ENCODE measurements at places on chromosomes 6 and 20.

GRCh38 chr6:137210903-137211302 lies 8.3 kb downstream of the IFNGR1 start:
- no peak for DNase-seq

DNA sequence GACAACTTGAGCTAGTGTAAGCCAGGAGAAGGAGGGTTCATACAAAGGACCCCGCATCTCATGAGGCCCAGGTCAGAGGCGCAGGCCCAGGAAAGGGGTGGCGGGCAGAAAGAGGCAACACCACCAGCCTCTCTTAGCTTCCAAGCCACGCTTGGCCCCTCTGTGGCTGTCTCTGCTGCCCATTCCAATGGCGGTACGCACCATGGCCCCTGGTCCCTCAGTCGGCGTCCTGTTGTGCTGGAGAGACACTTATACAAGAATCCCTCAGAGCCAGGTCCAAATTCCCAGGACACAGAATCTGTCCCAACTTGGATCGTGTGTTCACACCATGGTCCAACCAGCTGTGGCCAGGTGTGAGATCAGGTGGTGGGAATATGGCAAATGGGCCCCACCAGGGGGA lies 127.0 kb upstream of the CDH4 start:
- no peak for DNase-seq

GRCh38 chr6:45991189-45991588 lies 24.5 kb downstream of the CLIC5 start:
- no peak for DNase-seq

GRCh38 chr6:40347571-40348011 lies 239.6 kb downstream of the LRFN2 start:
- no peak for DNase-seq

DNA sequence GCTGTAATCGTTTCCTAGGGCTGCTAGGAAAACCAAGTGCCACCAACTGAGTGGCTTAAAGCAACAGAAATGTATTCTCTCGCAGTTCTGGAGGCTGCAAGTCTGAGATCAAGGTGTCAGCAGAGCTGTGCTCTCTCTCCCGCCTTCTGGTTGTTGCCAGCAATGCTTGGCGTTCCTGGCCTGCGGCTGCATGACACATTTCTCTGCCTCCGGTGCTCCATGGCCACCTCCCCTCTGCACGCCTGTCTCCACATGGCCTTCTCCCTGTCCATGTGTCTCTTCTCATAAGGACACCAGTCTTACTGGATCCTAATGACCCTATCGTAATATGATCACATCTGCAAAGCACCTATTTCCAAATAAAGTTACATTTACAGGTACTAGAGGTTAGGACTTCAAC lies 91.7 kb upstream of the AKAP12 start:
- DNase-seq: no peak

DNA sequence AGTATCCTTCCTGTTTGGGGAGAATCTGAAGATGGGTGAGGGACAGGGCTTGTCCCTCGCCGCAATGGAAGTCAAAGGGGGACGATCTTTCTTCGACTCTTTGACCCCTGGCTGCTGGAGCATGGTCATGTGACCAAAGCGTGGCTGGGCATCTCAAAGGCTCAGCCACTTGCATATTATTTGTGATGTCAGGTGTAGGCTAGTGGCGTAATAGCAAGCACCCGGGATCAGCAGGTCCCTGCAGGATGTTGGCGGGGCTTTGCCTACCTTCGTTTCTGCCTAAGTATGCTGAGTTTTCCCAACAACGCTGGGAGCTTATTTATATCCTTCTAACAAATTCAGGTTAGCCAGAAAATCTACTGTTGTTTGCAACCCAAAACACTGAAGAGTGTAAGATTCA lies 50.3 kb upstream of the IL20RA start:
- DNase-seq: no peak

- DNase-seq: peak; percentile 39
Measured at GRCh38 chr6:29737707-29738630, 14.7 kb downstream of the HLA-F start.

DNA sequence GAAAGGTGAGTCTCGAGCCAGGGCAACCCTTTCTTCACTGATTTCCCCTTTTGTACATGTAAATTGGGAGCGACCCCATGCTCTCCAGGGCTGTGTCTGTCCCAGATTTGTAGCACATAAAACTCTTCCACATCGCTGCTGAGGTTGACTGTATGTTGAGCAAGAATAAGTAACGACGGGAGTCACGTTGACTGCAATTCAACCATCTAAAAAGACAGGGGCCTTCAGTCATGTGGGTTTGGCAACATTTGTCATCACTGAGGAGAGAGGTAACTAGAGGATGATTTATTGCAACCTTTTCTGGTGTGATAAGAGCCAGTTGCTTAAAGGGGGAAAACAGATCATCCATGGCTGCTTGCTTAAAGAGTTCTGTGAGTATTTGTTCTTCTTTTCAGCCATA lies 159.4 kb upstream of the SULF2 start:
- DNase-seq: no peak

DNA sequence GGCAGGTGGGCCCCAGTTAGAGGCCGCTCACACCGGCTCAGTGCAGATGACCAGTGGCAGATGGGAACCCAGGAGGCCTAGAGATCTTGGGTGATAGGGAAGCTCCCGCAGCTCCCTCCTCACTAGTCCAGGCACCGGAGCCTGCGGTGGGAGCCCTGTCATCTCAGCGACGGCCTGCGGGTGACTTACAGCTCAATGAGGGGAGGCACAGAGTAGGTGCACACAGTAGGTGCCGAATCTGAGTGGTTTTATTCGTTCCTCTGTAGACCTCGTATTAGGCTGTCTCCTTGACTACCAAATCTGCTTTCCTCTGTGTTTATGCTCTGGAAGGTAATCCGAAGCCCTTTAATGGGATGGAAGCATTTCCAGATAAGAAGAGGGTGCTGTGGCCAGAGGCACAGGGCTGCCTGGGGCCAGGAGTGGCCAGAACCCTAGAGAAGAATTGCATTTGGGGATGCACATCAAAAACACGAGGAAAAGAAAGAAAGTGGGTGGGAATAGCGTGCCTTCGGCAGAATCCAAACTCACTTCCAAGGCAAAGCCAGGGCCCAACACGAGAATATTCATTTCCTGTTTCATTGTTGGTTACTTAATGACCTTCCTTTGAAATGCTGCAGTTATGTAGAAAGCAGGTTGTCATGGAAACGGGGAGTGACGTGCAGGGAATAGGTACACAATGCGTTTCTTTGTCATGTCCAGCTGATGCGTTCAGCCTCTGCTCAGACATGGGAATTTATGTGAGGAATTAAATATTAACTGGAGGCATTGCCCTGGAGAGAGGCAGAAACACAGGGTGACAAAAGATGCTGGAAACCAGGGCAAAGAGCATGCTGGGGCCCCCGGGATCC lies 24.7 kb downstream of the MYT1 start:
- no peak for DNase-seq

GRCh38 chr6:28965706-28966105 lies 39.4 kb downstream of the ZNF311 start:
- DNase-seq: no peak

DNA sequence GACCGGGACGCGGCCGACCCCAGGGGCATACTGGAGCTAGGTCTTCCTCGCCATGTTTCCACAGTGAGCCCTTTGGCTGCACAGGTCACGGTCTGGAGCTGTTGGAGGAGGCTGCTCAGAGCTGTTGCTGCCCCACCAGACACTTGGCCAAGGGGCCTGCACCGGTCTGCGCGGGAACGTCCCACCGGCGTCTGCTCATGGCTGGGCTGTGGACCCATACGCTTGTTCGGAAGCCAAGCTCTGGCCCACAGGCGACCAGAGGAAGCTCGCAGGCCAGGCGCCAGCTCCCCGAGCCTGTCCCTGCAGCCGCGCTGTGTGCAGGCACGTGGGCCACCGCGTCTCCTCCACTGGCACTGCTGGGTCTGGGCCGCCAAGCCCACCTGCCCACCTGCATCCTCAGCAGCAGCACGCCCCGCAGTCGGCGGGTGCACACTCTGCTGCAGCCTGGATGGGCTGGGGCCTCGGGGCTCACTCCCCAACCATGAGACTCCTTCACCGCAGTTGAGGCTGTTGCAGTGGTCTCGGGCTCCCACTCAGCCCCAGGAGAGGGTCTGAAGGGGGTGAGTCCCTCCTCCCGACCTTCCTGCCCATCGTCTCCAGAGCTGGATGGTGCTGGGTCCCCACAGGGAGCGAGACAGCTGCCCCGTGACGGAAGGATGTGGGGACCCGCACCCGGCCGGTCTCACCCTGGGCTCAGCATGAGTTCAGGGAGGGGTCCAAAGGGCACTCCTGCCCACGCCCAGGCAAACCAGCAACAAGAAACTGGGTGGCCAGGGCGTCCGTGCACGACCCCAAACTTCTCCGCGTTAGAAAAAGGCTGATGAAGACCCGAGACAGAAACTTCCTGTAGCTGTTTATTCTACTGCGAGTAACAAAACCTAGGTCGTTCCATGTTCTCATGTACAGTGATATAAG lies 15.5 kb upstream of the TCFL5 start:
- no peak for DNase-seq

DNA sequence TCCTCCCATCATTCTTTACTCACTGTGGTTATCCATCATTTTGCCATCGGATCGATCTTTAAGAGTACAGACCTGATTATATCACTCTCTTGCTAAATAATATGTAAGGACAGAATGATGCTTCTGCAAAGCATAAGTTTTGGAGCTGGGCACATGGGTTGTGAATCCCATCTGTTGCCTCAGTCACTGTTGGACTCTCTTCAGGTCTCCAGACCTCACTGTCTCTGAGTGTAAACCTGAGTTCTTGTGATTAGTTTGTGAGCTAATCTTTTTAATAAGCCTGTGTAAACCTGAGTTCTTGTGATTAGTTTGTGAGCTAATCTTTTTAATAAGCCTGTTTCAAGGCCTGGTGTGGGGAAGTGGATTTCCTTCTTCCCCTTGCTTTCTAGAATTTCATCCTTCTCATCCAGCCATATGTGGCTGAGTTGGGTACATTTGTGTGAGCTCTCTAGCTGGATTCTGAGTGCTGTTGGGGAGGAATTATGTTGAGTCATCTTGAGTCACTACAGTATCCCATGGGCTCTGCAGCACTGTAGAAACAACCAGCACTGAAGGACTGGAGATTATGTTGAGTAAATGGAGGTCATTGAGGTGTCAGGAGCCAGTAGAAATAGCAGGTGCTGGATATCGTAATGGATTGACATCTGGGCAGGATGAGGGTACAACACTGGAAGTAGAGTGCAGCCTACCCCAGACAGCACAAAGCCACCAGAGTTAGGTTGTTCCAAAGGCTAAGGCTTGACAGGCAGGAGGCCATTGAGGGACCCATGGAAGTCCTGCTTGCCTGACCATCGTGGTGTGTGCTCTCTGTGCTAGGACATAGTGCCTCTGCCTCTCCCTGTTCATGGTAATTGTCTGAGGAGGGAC lies 52.4 kb downstream of the SCAND1 start:
- DNase-seq: peak; percentile 46

GRCh38 chr6:41696788-41697187 lies 38.6 kb downstream of the TFEB start:
- DNase-seq: no peak

GRCh38 chr6:24149836-24150235 lies 23.8 kb downstream of the NRSN1 start:
- no peak for DNase-seq

DNA sequence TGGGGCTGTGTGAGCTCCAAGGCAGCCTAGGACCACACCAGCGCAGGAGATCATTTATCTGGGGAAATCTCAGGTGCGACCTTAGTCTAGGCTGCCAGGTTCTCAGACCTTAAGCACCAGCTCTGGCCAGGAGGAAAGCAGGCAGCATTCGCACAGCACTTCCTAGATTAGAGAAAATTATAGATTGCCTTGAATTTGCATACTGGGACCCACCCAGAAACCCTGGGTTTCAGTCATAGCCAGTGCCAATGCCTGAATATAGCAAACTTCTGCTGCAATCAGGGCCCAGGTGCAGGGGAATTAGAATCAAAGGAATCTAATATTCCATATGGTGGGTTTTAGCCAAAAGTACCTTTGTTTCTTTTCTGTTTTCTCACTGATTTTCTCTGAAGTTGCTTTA lies 204.3 kb upstream of the CST7 start:
- DNase-seq: no peak

DNA sequence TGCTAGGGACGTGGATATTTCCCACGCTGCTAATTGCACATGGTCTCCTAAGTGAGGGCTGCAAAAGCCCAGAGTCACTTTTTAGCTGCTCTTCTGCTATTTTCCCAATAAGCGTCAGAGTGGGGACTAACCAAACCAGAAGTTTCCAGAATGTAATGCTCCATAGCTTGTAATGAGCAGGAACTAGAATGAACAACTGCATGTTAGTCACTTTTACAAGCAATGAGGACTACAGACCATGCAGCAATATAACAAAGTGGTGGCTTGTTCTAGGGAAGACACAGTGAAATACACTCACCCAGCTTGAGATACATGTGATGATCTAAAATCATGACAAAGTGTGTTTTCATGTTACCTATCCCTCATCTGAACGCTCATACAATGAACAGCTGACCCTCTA lies 314.1 kb upstream of the SGK1 start:
- no peak for DNase-seq

- no peak for DNase-seq
Measured at GRCh38 chr6:138468320-138469015, 30.8 kb downstream of the NHSL1 start.

- DNase-seq: no peak
Measured at GRCh38 chr6:154578004-154578559, 67.6 kb upstream of the CNKSR3 start.

GRCh38 chr6:19042420-19042819 lies 655.3 kb downstream of the RNF144B start:
- no peak for DNase-seq

GRCh38 chr6:149081281-149081680 lies 236.2 kb upstream of the TAB2 start:
- DNase-seq: no peak

GRCh38 chr6:138690975-138691594 lies 82.5 kb upstream of the CCDC28A start:
- DNase-seq: no peak

DNA sequence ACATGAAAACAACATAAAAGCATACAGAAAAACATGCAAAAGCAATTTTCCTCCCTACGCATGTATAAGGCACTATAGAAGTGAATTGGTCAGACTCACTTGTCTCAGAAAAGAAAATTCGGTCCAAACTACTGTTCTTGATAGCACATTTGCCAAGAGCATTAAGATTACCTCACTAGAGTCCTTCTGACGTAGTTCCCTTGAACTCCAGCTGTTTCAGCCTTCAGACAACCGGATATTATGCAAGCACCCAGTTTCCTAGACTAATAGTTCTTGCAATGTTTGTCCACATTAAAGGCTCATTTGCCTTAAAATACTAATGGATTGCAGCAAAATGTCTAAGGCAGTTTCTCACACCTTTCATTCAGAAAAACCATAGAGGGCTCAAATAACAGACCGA lies 2.5 kb upstream of the CASS4 start:
- no peak for DNase-seq

DNA sequence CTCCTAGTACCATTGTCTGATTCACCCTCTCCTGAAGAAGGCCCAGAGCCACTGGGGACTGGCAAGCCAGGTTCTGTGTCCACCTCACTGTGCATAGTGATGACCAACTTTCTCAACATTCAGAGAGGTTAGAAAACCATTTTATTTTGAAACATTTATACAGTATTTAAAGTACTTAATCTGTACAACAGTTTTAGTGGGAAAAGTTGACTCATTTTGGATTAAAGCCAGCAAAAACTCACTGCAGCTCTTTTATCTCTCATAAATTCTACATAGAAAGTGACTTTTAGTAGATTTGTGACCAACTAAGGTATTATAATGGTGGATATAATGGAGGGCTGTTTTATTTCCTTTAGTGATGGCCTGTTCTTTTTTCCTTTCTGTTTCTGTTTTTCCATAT lies 9.7 kb downstream of the TULP4 start:
- DNase-seq: no peak

Measured in amniotic stem cell (primary cell).